ENCODE measurements at places on chromosomes 16 and 17. TPM values are rescaled to one million over a fixed set of nuclear protein-coding genes. Genes with fewer than 3 reads are reported as not detected.

GRCh38 chr17:76611758-76612157 lies 26.1 kb upstream of the ST6GALNAC2 start:
- no peak for DNase-seq

GRCh38 chr17:40633871-40634270 lies 13.7 kb downstream of the SMARCE1 start:
- DNase-seq = no peak

DNA sequence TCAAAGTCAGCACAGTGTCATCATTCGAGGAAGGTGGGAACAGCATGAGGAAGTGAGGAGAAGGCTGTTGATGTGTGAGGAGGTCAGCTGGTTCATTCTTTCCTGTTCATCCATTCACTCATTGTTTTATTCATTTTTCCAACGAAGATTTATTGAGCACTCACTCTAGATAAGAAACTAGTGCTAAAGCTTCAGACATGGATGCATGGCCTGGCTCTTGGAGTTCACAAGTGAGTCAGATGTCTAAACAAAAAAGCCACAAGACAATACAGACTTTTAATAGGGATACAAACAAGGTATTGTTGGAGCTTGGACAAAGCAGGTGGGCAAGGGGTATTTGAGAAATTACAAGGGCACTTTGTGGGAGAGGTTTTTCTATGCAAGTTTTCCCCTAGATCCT lies 31.3 kb upstream of the MPHOSPH6 start:
- no peak for DNase-seq

DNA sequence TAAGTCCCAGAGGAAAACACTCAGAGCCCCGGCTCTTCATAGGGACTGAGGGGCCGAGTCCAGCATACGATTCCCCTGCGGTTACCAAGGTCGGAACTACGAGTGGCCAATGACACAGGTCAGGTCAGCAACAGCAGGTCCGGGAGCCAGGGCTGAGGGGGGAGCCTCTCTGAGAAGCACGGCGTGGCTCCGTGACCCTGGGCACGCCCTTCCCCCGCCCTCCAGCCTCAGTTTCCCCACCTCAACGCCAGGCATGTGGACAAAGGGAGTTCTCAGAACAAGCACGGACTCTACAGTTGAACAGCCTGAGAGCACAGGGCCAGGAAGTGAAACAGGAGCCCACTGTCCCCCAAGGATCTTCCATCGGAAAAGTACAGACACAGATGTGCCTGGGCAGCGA lies 25.6 kb downstream of the TPSD1 start:
- no peak for DNase-seq

- no peak for DNase-seq
Measured at GRCh38 chr17:52724578-52724977, 566.1 kb upstream of the CA10 start.

DNA sequence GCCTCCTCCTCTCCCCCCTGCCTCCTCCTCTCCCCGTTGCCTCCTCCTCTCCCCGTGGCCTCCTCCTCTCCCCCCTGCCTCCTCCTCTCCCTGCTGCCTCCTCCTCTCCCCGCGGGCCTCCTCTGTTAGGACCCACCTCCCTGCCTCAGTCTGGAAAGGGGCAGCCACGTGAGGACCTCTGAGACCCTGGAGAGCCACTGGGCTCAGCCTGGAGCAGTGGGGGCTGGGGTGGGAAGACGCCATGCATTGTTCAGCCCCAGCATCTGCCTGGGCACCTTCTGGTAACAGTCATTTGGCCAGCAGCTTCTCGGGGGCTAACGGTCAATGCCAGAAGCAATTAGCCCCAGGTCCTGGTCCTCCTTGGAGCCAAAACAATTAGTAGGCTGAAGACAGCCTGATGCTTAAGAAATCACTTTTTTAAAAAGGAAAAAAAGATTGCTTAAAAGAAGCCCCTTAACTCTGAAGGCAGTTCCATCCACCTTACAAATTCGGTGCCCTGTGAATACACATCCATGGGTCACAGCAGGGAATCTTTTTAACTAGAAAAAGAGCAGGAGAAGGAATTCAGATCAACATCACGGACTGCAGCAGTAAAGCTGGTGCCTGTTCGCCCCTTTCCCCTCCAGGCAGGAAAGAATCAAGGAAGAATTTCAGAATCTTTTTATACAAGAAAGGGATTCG lies 29.8 kb downstream of the NXN start:
- peak; percentile 6 for DNase-seq

GRCh38 chr17:58318627-58319172 lies 9.9 kb downstream of the TSPOAP1 start:
- DNase-seq = no peak

- no peak for DNase-seq
Measured at GRCh38 chr16:30087181-30087898, 4.4 kb downstream of the TBX6 start.

DNA sequence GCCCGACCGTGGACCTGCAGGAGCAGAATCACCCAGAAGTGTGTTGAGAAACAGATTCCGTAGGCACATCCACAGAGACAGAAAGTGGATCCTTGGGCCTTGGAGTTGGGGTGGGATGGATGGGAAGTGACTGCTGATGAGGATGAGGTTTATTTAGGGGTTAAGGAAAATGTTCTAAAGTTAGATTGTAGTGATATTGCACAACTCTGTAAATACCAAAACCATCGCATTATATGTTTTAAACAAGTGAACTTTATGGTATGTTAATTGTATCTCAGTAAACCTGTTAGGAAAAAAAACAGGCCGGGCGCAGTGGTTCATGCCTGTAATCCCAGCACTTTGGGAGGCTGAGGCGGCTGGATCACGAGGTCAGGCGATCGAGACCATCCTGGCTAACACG lies 3.6 kb downstream of the ENDOV start:
- DNase-seq = no peak

- no peak for DNase-seq
Measured at GRCh38 chr16:73013974-73014373, 34.0 kb downstream of the ZFHX3 start.

DNA sequence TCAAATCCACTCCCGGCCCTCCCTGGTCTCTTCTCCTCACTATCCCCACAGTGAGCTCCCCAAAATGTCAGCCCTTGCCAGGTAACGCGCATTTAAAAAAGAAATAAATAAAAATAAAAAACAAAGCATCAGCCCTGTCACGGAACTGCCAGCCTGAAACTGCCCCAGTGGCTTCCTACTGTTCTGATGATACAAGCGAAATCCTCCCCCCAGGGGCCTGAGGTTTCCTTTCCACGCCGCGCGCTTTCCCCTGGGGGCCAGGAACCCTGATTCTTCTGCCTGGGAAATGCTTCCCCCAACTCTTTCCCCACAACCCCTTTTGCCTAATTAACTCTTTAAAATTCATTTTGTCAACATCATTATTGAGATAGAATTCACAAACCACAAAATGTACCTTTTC lies 12.2 kb upstream of the RPH3AL start:
- DNase-seq = no peak

GRCh38 chr17:35774499-35774898 lies 13.8 kb downstream of the C17orf50 start:
- peak; percentile 68 for DNase-seq

- no peak for DNase-seq
Measured at GRCh38 chr17:27433521-27433920, 22.7 kb upstream of the KSR1 start.

- no peak for DNase-seq
Measured at GRCh38 chr16:24580665-24581064, 41.3 kb downstream of the RBBP6 start.

- no peak for DNase-seq
Measured at GRCh38 chr17:68674029-68674925, 73.1 kb upstream of the FAM20A start.

- DNase-seq = peak; percentile 40
Measured at GRCh38 chr16:80803339-80804055, 901 bp downstream of the CDYL2 start.

GRCh38 chr17:19833914-19834313 lies 33.8 kb downstream of the ULK2 start:
- DNase-seq = no peak

GRCh38 chr17:81314398-81315081 lies 19.4 kb upstream of the SLC38A10 start:
- no peak for DNase-seq

DNA sequence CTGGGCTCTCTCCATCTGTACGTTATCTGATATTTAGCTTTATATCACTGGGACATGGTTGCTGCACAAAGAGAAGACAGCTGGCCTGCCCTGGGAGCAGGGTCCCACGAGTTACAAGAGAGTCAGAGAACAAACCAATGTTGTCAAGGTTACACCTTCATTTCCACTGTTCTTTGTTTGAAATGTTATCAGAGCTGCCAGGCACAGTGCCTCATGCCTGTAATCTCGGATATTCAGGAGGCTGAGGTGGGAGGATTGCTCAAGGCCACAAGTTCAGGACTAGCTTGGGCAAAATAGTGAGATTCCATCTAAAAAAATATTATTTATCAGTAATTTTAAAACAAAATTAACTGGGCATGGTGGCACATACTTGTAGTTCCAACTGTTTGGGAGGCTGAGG lies 34.6 kb downstream of the ATP6V0A1 start:
- no peak for DNase-seq

GRCh38 chr16:8845699-8846298 lies 23.0 kb downstream of the CARHSP1 start:
- no peak for DNase-seq

DNA sequence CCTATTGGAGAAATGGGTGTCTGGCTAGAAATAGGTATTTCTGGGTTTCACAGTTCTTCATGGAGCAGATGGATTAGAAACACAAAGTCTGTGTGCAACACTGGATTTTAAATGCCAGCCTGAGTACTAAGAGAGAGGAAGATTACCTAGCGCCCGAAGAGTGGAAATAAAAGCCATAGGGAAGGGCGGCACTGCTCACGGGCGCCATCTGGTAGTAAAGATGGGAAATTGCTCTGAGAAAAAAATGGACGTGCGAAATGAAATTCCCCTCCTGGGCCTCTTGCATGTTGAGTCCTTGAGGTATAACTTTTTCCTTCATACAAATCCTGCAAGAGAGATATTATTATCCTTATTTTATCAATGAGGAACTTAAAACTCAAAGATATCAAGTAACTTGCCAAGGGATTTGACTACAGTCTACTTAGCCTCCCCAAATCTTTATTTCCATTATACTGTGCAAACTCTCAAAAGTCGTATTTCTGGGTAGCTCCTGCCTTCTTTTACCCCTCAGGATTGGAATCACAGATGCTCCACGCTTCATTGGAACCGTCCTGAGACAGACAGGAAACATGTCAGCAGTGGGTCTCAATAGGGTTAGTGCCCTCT lies 72.8 kb downstream of the MMD start:
- DNase-seq = peak; percentile 56

C17orf75 gene
- 18.5 TPM for total RNA-seq

GDPD3 gene
- total RNA-seq = 2.0 TPM

ICAM2 gene
- total RNA-seq = 30.6 TPM

CLEC19A gene
- not detected for total RNA-seq

SOX15 gene
- 1.2 TPM for total RNA-seq

HIGD1B gene
- total RNA-seq = 22.2 TPM

KRT31 gene
- total RNA-seq = not detected

PIRT gene
- total RNA-seq = not detected
